ENCODE measurements at places on chromosomes 12 and 14.

DNA sequence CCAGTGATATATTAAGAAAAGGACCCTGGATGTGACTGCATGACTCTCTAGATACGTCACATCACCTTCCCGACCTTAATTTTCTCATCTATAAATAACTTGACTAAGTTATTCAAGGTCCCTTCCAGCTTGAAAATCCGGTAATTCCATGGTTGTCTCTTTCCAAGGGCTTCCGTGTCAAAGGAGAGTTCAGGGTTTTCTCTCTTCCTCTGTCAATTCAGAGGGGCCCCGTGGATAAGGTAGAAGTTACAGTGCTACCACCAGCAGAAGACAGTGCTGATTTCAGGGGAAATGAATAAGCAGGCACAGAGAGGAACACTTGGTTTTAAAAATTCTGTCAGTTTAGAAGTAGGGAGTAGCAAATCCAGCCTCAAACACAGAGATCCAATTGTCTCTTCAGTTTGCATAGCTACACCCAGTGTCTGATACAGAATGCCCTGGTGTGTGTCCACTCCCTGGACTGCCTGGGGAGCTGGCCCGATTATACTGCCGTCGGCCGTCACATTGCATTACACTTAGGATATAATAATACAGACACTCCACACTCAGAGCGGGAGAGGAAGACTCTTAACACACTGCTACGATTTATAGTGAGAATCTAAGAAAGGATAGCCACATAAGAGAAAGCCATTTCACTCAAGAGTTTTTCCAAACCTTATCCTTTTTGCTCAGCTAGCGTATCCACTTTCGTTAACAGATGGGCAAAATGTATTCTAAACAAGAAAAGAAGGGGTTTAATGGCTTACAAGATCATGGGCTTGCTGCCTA lies 54.7 kb upstream of the GTF2A1 start:
- DNase-seq, result no peak

DNA sequence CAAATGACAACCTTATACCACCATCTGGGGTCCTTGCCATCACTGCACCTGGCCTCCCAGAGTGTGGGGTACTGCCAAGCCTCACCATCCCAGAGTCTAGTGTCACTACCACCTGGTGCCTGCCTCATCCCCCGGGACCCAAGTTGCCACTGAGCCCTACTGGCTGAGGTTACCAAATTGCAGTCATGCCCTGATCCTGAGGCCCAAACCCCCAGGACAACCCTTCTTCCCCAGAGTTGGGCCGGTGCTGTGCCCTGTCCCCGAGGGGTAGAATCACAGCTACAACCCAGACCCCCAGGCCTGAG lies 8.4 kb upstream of the SFSWAP start:
- DNase-seq, result no peak

- no peak for DNase-seq
Observed at GRCh38 chr12:53102883-53103807, at the start of gene SOAT2. SOAT2 (plus strand) TSS chr12:53103486; CDS start chr12:53103578, 92 bp downstream.

- no peak for DNase-seq
Observed at GRCh38 chr12:132366341-132366861, 37.0 kb upstream of the GALNT9 start.

DNA sequence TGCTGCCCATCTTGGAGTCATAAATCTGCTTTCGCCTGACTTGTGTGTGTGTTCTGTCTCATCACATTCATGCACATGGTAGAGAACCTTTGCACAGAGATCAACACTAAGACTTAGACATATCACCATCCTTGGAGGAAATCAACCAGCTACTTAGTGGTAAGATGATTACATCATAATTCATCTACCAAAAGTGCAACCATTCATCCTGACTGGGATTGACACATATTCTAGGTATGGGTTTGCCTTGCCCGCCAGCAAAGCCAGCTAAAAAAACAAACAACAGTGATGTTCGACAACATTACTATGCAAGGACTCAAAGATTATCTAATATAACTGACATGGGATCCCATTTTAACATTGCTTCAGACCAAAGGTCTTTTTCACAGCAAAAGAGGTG lies 228.7 kb downstream of the NUAK1 start:
- DNase-seq, result peak; percentile 67

- no peak for DNase-seq
Observed at GRCh38 chr14:67833403-67833802, 13.8 kb downstream of the RAD51B start.

- peak; percentile 82 for DNase-seq
Observed at GRCh38 chr12:7108796-7109571, at the start of gene C1RL. C1RL (minus strand) TSS chr12:7109214; CDS start chr12:7109180, 34 bp downstream.

DNA sequence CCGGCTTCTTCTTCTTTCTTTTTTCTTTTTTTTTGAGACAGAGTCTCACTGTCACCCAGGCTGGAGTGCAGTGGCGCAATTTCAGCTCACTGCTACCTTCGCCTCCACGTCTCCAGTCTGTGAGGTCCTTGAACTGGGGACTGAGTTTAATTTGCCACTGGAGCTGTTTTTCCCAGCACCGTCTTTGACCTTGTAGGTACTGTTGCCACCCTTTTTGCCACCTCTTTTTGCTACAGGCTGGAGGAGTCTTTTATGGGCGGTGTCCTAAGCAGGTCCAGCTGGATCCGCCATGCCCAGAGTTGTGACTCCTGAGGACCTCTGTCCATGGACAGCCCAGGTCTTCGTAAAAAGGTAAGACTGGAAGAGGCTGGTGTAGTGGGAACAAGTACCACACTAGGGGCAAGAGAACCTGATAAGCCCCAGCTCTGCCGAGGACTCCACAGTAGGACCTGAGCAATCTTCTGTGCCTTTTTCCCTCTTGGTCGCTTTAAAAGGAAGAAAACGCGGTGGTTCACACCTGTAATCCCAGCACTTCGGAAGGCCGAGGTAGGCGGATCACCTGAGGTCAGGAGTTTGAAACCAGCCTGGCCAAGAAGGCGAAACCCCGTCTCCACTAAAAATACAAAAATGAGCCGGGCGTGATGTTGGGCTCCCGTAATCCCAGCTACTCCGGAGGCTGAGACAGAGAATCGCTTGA lies 946 bp downstream of the RNU4-2 start:
- no peak for DNase-seq

DNA sequence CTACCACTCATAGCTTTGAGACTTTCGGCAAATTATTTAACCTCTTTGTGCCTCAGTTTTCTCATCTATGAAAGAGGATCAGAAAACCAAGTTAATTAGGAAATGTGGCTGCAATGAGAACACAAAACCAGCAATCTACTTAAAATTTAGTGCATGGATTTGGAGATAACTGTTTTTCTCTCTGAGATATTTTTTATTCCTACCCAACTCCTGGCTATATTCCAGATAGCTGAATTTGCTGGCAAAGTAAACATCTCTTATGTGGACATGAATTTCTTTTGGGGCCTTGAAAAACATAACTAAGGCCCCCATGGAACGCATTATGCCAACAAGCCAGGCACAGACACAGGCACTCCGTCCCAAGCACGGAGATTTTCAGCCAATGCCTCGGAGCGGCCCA lies 53.4 kb upstream of the FOXN3 start:
- no peak for DNase-seq

DNA sequence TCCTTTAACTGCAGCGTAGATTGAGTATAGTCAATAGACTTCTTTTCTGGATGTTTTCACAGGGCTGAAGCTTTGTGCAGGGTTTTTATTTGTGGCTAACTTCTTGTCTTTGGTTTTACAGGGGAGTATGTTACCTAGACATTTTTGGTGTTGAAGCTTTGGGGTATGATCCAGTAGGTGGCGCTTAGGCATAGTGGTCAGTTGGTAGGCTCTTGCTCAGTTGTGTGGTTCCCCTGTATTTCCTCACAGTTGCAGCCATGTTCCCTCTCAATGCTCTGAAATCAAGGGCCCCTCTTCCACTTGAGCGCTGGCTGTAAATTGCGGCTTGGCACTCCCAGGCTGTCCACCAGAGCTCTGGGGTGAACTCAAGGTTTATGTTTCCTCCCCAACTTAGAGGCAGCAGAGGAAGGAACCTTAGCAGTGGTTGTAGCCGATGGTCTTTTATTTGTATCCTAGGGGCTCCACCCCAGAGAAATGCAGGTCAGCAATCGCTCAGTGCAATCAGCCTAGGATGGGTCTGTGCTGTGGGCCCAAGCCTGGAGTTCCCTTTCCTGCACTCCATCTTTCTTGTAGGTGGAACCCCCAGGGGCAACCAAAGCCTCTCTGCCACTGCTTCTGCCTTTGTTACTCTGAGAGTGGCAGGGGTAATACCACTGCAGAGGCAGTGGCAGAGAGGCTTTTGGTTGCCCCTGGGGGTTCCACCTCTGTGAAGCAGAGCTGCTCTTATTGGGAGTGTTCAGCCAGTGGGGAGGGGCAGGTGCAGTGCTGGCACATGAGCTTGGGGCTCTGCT lies 55.1 kb downstream of the CMAS start:
- peak; percentile 75 for DNase-seq

DNA sequence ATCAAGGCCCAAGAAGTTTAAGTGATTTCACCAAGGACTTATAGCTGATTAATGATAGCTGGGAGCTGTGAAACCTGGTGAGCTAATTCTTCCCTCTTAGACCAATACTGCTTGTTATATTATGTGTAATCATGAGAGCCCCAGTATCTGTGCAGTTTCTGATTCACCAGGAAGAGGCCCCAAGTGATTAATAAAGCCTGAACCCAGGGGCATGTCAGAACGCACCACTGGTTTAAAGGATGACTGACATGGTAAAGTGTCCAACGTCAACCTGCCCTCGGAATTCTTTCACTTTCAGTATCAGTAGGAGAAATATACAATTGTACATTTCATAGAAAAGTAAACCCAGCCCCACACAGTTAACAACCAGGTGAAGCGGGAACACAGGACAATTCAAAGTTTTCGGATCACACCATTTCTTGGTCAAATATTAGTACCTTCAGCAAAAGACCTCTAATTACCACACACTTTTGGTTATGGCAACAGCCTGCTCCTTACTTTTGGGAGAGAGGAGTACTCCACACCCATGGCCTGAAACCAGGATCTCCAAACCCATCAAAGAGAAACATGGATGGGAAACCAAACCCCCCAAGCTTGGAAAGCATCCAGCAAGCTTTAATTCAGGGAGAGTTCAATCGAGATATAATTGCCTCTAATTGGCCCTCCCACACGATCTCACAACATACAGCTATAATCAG lies 28.5 kb downstream of the TMCC3 start:
- peak; percentile 90 for DNase-seq
